ENCODE measurements at places on chromosomes 16 and 17.
A peak's percentile ranks its signal among the peaks of the same experiment; 100 is the strongest.

DNA sequence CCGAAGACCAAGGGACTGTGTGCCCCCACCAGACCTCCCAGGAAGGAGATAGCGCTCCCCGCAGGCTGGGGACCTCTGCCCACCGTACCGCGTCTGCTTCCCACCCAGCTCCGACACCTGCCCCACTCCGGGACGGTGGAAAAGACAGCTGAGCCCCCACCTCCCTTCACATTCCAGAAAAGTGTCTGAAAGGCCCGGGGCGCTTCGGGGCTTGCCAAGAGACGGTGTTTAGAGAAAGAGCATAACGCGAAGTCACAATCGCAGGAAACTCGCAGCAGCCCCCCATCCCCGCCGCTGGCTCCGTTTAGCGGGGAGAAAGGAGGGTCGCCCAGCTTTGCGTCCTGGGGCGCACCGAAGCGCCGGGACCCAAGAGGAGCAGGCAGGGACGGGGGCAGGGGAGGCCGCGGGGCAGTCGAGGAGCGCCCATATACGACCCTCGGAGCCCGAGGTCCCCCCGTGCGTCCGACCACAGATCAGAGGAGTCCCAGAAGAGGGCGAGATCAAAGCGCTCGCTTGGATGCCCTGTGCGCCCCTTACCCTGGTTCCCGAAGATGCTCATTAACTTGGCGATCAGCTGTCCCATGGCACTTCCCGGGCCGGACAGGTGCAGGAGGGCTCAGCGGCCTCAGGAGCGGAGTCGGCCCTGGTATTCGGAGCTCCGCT lies 652 bp downstream of the ARL5C start:
- no peaks in the 10 kb centered on the region for H3K27me3 ChIP-seq
- 0 out of 2 replicates have a peak, but pooled peaks cover 4% of the 10 kb centered on the region for H3K4me1 ChIP-seq
- no peaks in the 10 kb centered on the region for H3K36me3 ChIP-seq
- no peak overlapping the region for H3K27ac ChIP-seq
- peak overlapping the region; percentile 63 for H3K4me3 ChIP-seq
- peak; percentile 18 for DNase-seq

DNA sequence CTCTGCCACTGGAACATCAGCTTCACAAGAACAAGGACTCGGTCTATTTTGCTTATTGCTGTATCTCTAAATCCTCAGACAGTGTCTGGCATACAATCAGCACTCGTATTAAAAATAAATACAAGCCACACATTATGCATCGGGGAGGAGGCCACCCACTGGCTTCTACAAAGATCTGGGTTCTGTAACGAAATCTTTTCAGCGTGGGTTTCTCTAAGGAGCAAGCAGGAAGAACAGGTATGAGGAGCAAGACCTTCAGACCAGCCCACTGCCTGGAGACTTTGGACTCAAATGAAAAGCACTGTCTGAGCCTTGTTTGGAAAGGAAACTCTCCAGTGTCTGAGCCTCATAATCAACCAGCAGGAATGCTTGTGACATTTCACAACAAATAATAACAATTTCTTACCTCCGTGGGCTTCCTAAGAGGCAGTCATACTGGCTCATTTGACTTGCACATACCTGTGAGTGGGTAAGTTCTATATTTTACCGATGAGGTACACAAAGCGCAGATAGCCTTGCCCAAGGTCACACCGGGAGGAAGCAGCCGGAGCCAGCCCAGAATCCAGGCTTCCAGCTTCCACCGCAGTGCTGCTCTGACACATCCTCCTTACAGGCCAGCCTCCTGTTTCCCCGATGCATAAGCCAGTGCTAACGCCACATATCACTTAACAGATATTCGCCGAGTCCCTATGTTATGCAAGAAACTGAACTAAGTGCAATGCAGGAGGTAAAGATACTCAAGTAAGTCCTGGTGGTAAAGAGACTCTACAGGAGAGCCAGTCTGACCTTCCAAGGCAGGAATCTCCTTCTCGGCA lies 118.6 kb upstream of the TNRC6C start:
- H3K4me1 ChIP-seq, result peaks cover 26% of the 10 kb centered on the region
- no peak overlapping the region for H3K4me3 ChIP-seq
- H3K36me3 ChIP-seq, result no peaks in the 10 kb centered on the region
- no peaks in the 10 kb centered on the region for H3K27me3 ChIP-seq
- H3K27ac ChIP-seq, result no peak overlapping the region
- no peak for DNase-seq

- peaks cover 12% of the 10 kb centered on the region for H3K4me1 ChIP-seq
- H3K27ac ChIP-seq, result no peak overlapping the region
- no peak overlapping the region for H3K4me3 ChIP-seq
- H3K36me3 ChIP-seq, result no peaks in the 10 kb centered on the region
- peaks cover 7% of the 10 kb centered on the region for H3K27me3 ChIP-seq
These were observed 55.5 kb upstream of the IRX3 start for GRCh38 chr16:54341892-54342776.

GRCh38 chr16:68659412-68660358 lies 14.6 kb downstream of the CDH3 start:
- H3K27me3 ChIP-seq, result peaks cover 14% of the 10 kb centered on the region
- peak overlapping the region; percentile 16 for H3K4me3 ChIP-seq
- H3K36me3 ChIP-seq, result no peaks in the 10 kb centered on the region
- peaks cover 40% of the 10 kb centered on the region for H3K4me1 ChIP-seq
- no peak overlapping the region for H3K27ac ChIP-seq

DNA sequence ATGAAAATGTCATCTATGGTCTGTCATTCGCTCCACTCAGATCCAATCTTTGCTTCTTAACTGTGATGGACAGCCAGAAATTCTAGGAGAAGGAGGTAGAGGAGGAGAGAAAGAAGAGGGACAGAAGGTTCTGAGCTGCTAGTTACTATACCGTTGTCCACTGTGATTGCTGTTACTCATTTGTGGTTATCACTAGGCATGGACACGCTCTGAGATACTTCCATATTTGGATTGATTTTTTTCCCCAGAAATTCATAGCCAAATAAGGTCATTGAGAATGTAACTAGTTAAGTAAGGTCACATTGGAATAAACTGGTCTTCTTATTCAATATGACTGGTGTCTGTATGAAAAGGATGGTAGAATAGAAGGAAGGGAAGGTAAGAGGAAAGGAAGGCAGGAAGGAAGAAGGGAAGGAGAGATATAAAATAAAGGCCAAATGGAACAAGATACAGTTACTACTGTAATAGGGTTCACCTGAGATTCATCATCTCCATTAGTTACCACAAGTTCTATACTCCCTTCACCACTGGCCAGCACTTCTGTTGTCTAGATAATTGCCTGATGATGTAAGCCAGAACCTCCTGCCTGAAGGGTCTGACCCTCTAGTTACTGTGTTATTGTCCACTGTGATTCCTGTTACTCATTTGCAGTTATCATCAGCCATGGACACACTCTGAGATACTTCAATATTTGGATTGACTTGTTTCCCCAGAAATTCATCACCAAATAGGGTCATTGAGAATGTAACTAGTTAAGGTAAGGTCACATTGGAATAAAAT lies 2.9 kb downstream of the KRTAP9-7 start:
- DNase-seq, result no peak
- peaks cover under 1% of the 10 kb centered on the region for H3K4me1 ChIP-seq
- no peak overlapping the region for H3K27ac ChIP-seq
- H3K27me3 ChIP-seq, result no peaks in the 10 kb centered on the region

- no peaks in the 10 kb centered on the region for H3K27me3 ChIP-seq
- peaks cover 40% of the 10 kb centered on the region for H3K4me1 ChIP-seq
- H3K4me3 ChIP-seq, result 0 out of 2 replicates have a peak overlapping the region, but pooled peaks have one; percentile 0
- no peaks in the 10 kb centered on the region for H3K36me3 ChIP-seq
- DNase-seq, result peak; percentile 90
These were observed 481.9 kb downstream of the SOX9 start for GRCh38 chr17:72602517-72603419.

GRCh38 chr17:71828182-71828596 lies 292.6 kb upstream of the SOX9 start:
- H3K36me3 ChIP-seq, result no peaks in the 10 kb centered on the region
- H3K4me1 ChIP-seq, result peaks cover 17% of the 10 kb centered on the region
- DNase-seq, result peak; percentile 78
- H3K4me3 ChIP-seq, result no peak overlapping the region
- H3K27ac ChIP-seq, result 0 out of 2 replicates have a peak overlapping the region, but pooled peaks have one; percentile 9

DNA sequence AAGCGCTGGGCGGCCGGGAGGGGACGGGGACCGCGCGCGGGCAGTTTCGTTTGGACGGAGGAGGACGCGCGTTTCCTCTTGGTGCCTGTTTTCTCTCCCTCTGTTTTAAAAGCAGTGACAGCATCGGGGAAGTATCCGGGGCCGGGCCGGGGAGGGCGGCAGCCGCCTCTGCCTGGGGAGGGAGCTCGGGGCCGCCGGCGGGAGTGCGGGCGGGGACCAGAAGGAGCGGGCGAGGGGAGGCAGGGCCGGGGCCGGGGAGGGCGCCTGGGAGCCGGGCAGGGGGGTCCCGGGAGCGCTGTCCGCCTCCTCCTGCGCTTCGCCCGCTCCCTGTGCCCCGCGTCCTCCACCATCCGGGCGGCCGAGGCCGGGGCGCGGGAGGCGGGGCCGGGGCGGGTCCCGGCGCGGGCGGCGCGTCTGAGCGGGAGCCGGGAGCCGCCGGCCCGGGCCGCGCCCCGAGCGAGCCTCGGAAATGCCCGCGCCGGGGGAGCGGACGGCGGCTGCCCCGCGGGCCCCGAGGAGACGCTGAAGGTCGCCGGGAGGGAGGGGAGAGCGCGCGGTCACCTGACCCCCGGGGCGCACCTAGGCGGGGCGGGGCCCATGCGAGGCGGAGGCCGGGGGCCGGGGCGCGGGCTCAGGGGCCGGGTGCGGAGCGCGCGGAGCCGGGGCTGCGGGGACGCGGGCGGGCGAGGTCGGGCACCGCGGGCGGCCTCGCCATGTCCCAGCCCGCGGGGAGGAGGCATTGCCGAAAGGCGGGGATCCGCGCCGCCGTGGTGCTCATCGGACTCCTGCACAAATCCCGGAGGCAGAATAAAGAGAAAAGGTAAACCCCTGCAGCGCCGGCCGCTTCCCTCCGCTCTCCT lies 57.3 kb downstream of the RAP1GAP2 start:
- peak overlapping the region; percentile 69 for H3K4me3 ChIP-seq
- no peaks in the 10 kb centered on the region for H3K27me3 ChIP-seq
- H3K27ac ChIP-seq, result no peak overlapping the region
- H3K4me1 ChIP-seq, result no peaks in the 10 kb centered on the region
- DNase-seq, result peak; percentile 76
- H3K36me3 ChIP-seq, result no peaks in the 10 kb centered on the region

- no peak overlapping the region for H3K4me3 ChIP-seq
- peaks cover 48% of the 10 kb centered on the region for H3K27me3 ChIP-seq
- DNase-seq, result no peak
These were observed 4.7 kb upstream of the PRR29 start for GRCh38 chr17:63993368-63993985.

DNA sequence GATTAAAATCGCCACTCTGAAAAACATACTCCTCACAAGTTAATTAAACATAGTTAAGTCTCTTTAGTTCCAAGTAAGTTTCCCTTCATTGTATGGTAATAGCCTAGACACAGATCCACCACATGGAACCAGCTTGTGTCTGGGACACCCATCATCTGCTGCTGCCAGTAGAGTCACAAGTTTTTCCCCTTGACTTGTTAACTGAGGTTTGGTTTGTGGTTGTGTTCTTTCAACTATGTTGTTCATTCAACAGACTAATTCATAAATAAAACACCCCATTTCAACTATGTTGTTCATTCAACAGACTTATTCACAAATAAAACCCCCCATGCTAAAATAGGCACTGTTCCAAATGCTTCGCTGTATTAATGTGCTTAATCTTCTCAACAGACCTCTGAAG lies 24.4 kb downstream of the YWHAE start:
- H3K4me3 ChIP-seq, result no peak overlapping the region
- no peaks in the 10 kb centered on the region for H3K27me3 ChIP-seq
- no peak for DNase-seq
- peaks cover 63% of the 10 kb centered on the region for H3K4me1 ChIP-seq

- H3K27me3 ChIP-seq, result peaks cover 33% of the 10 kb centered on the region
- no peaks in the 10 kb centered on the region for H3K36me3 ChIP-seq
- H3K4me1 ChIP-seq, result no peaks in the 10 kb centered on the region
- DNase-seq, result no peak
- no peak overlapping the region for H3K4me3 ChIP-seq
- no peak overlapping the region for H3K27ac ChIP-seq
These were observed 177.0 kb downstream of the IRF8 start for GRCh38 chr16:86075839-86076440.

GRCh38 chr16:69861292-69862030 lies 89.7 kb upstream of the CLEC18A start:
- peaks cover 6% of the 10 kb centered on the region for H3K4me1 ChIP-seq
- DNase-seq, result peak; percentile 68
- H3K4me3 ChIP-seq, result no peak overlapping the region

- H3K4me3 ChIP-seq, result no peak overlapping the region
- no peak overlapping the region for H3K27ac ChIP-seq
- no peaks in the 10 kb centered on the region for H3K27me3 ChIP-seq
- peak; percentile 39 for DNase-seq
These were observed 21.1 kb downstream of the NGFR start for GRCh38 chr17:49516180-49516579.

GRCh38 chr16:117379-118365 lies 20.8 kb downstream of the NPRL3 start:
- H3K36me3 ChIP-seq, result peaks cover 3% of the 10 kb centered on the region
- H3K27ac ChIP-seq, result no peak overlapping the region
- peaks cover 14% of the 10 kb centered on the region for H3K4me1 ChIP-seq
- DNase-seq, result peak; percentile 64

GRCh38 chr17:58399974-58400373 lies 17.4 kb downstream of the RNF43 start:
- DNase-seq, result no peak
- H3K4me1 ChIP-seq, result peaks cover 21% of the 10 kb centered on the region
- H3K36me3 ChIP-seq, result no peaks in the 10 kb centered on the region
- H3K27ac ChIP-seq, result no peak overlapping the region
- peaks cover 39% of the 10 kb centered on the region for H3K27me3 ChIP-seq

GRCh38 chr17:78903101-78903779 lies at the start of gene CEP295NL:
Gene CEP295NL (minus strand): TSS chr17:78903201. CDS start chr17:78901828, 1,373 bp downstream.
- H3K4me1 ChIP-seq, result peaks cover 2% of the 10 kb centered on the region
- H3K4me3 ChIP-seq, result no peak within 1 kb of the TSS
- peak within 1 kb of the TSS; percentile 33 for H3K27ac ChIP-seq
- DNase-seq, result peak; percentile 78
- H3K27me3 ChIP-seq, result no peaks in the 10 kb centered on the region

DNA sequence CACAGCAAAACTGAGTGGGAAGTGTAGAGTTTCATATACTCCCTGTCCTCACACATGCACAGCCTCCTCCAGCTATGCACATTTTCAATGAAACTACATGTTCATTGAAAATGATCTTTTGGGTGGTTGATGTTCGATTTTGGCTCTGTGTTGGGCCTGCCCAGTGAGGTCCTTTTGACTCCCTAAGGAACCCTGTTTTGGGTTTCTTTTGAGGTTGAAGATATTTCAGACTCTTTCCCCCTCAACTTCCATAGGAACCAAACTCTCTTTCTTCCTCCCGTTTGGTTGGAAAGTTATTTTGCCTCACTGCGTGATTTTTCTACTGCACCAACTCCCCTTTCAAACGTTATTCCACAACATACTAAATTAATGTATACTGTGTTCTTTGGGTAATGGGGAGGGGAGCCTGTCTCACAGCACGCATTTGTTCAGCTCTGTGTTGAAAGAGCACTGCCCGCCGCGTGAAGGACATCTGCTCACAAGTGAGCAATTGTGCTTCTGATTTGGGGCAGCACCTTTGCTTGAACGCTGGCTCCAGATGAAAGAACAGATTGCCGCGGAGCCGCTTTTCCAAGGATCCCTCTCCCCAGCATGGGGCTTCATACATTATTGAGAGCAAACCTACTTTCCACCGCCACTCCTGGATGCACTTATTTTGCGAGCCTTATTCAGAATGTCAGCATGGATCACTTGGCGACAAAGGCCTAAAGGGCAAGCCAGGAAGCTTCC lies 385.9 kb downstream of the WWOX start:
- no peak overlapping the region for H3K4me3 ChIP-seq
- no peak overlapping the region for H3K27ac ChIP-seq

Data from GM23248 (cell line).